CD4-positive, alpha-beta T cell treated with Interleukin-1 beta for 1 hour (primary cell): ENCODE measurements at places on chromosomes 2 and 18.
A peak's percentile ranks its signal among the peaks of the same experiment; 100 is the strongest.

DNA sequence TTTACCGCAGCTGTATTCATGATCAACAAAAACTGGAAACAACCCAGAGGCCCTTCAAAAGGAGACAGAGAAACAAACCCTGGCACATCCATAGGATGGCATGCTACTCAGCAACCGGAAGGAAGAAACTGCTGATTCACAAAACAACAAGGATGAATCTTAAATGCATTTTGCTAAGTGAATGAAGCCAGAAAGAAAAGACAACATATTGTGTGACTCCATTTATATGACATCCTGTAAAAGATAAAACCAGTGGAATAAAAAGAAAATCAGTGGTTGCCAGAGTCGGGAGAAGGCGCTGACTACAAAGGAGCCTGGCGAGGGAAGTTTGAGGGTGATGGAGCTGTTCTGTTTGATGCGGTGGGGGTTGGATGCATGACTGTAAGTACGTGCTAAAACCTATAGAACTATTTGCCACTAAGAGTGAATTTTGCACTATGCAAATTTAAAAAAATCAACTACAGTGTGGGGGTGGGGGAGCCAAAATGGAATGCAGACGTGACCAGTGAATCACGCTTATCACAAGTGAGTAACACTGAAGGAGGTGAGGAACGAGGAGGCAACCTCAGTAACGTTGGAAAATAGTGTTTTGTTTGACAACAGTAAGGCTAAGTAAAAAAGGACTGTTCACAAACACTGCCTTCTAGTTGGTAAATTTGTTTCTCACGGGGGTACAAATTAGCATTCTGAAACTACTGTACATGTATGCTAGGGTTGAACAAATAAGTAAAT, 108.9 kb downstream of the INHBB start:
- DNase-seq = no peak

DNA sequence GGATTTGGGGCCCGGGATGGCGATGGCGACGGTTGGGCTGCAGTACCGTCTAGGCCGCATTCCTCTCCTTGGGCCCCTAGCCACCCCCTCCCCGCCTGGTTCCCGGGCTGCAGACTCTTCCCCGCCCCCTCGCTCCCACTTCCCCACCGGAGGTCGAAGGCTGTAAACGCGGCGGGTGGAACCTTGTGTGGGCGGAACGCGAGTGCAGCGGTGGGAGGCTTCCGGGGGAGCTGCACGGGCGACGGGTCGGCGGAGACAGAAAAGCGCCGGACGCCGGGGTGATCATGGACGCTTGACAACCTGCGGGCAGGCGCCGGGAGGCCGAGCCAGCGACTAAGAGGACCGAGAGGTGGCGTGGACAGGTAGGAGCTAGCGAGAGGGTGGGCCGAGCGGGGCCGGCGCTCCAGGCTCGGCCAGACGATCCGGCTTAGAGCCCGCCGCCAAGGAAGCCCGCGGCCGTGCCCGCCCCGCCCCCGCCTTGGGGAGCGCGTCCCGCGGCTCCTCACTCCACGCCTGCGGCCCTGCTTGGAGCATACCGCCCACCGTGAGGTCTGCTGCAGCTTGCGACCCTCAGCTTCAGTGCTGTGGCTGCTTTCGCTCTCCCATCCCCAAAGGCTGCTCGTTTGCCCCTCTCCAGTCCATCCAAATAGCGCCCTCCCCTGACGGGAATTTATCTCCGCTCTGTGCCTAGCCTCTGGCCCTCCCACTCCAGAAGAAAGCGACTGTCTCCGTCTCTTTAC, at the start of gene COPS7B:
COPS7B (plus strand) TSS at position 269 of the 740 bp plus-strand sequence. CDS start 2,126 bp downstream, outside the sequence.
- peak; percentile 73 for DNase-seq

- DNase-seq = no peak
Measured at GRCh38 chr2:42762823-42763804, 821 bp downstream of the OXER1 start.

- DNase-seq = no peak
Measured at GRCh38 chr2:27888790-27889189, 1.4 kb downstream of the RBKS start.

DNA sequence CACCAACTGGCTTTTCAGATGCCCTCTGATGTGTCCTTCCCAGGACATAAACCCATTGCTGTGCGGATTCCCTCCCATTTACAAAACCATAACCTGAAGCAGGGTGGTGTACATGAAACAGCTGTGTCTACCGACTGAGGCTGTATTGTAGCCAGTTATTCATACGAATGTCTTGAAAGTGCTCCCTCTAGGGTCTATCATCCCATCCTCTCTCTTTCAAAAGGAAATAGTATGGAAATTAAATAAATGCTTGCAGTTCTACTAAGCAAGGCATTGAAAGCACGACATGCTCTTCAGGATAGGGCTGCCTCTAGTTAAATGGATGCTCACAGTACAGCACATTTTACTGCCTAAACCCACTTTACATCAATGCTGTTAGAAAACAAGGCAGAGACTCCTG, 112.2 kb upstream of the PXDN start:
- no peak for DNase-seq

DNA sequence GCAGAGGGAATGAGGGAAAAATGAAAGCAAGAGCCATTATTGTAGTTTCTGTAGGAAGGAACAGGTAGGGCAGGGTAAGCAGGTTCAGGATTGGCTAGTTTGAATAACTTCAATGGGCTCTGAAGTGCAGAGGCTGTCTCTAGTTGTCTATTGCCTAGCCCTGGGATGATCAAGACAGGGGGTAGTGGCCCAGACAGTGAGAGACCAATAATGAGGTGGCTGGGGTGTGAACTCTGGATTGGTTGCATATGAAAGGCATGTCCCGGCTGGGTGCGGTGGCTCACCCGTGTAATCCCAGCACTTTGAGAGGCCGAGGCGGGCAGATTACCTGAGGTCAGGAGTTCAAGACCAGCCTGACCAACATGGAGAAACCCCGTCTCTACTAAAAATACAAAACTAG, 67.5 kb upstream of the SLC38A11 start:
- DNase-seq = no peak

GRCh38 chr2:177207101-177207500, 5.5 kb upstream of the HNRNPA3 start:
- DNase-seq = no peak

DNA sequence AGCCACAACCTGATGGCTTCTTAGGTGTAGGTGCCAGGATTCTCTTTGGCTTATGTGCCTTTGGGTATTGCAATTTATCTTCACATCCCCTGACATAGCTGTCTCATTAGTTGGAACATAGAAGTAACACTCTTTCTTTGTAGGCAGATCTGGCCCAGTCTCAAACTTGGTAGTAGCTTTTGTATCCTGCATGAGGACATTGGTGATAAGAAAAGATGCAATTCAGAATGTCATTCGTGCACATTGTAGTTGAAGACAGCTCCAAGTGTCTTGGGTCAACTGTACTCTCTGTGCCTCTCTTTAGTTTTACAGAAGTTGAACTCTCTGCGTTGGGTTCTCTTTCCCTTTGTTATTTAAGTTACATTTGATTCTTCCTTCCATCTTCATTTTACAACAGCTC, 69.6 kb upstream of the BCL11A start:
- no peak for DNase-seq

GRCh38 chr2:169891593-169892298, 64.5 kb downstream of the UBR3 start:
- DNase-seq = no peak

- DNase-seq = no peak
Measured at GRCh38 chr2:11032396-11032795, 120.7 kb downstream of the KCNF1 start.

- DNase-seq = no peak
Measured at GRCh38 chr2:64296140-64296480, 151.9 kb upstream of the PELI1 start.

DNA sequence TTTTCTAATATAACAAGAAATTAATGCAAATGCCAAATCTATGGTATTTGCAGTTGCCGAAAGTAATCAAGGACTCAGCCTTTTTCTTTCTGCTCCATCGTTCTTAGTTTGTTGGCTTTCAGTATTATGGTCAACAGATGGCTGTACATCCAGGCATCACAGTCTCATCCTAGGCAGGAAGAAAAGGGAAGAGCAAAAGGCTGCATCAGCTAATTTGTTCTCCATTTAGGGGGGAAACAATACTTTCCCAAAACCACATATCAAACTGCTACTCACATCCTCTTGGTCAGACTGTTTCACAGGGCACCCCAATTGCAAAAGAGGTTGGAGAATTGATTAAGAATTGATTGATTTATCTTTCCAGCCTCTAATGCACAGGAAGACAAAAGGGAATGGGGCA, 89.3 kb downstream of the MDH1 start:
- no peak for DNase-seq

DNA sequence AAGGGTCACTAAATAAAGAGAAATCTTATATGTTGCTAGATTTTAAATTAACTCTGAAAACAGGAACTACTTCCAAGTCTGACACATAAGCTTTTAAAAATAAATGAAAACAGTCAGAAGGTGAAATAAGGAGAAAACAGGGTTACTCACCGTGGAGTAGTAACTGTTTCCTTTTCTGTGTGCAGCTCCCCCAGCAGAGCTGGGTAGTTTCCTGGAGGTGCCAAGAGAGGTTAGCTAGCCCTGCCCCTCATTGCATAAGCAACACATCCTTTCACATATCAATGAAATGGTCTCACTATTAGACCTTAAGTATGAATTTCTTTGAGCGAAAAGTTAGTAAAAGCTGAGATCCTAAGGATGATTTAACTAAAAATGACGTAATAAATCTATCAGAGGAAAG, 54.0 kb upstream of the GPR75 start:
- DNase-seq = peak; percentile 7

GRCh38 chr2:31274401-31275075, 40.6 kb downstream of the EHD3 start:
- no peak for DNase-seq

GRCh38 chr18:5073026-5073944, 123.8 kb downstream of the AKAIN1 start:
- peak; percentile 23 for DNase-seq

GRCh38 chr18:32730620-32731091, 42.2 kb downstream of the KLHL14 start:
- no peak for DNase-seq

DNA sequence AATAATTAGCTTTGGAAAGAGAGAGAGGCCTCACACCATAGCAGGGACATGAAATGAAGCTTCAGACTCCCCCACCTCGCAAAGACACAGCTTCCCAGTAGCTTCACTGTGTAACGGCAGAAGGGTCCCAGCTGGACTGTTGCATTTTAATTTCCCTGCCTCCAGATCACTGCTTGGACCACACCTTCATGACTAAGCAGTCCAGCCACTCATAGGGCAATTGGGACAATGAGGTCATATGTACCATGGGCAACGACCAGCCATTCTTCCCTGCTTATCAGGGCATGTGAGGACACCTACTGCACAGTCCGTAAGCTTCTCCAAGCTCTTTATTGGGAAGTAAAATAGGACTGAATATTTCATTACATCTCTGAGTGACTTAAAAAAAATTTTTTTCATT, 183.0 kb downstream of the MREG start:
- no peak for DNase-seq

- DNase-seq = no peak
Measured at GRCh38 chr2:174333372-174334277, 1.1 kb upstream of the SP9 start.

DNA sequence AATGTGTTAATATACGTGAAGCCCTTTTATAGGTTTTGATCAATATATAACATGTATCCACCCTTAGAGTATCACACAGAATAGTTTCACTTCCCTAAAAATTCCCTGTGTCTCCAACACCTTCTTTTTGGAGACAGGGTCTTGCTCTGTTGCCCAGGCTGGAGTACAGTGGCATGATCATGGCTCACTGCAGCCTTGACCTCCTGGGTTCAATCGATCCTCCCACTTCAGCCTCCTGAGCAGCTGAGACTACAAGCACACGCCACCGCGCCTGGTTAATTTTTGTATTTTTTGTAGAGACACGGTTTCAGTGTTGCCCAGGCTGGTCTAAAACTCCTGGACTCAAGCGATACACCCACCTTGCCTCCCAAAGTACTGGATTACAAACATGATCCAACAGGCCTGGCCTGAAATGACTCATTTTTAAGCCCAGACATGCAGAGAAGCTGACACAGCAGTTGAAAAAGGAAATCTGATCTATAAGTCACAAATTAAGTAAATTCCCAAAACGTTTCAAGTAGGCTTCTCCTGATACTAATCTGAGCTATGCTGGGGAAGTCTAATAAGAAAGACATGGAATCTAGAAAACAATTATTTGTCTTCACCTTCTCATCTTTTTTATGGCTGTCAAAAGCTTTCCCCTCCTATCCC, 2.9 kb downstream of the DUSP11 start:
- DNase-seq = no peak

DNA sequence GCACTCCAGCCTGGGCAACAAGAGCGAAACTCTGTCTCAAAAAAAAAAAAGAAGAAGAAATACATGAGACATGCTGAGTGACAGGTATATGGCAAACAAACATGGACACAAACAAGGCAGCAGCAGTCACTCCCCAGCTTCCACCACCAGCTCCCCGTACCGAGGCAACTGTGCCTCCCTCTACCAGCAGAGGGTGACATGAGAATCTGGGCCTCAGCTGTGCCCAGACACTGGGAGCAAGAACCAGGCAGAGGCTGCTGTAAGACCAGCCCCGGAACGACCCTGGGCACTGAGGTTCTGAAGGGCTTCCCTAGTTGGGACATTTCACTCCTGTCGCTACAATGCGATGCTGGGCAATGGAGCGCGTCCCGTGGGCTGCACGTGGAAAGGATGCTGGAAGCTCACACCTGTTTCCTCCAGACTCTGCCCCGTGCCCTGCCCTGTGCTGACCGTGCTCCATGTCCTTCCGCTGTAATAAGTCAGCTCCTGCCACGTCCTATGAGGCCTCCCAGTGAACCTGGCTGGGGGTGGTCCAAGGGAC, 37.1 kb downstream of the BOK start:
- DNase-seq = no peak

GRCh38 chr18:77071711-77072292, 60.8 kb downstream of the MBP start:
- DNase-seq = peak; percentile 79

- no peak for DNase-seq
Measured at GRCh38 chr2:46332686-46333281, 35.6 kb downstream of the EPAS1 start.

DNA sequence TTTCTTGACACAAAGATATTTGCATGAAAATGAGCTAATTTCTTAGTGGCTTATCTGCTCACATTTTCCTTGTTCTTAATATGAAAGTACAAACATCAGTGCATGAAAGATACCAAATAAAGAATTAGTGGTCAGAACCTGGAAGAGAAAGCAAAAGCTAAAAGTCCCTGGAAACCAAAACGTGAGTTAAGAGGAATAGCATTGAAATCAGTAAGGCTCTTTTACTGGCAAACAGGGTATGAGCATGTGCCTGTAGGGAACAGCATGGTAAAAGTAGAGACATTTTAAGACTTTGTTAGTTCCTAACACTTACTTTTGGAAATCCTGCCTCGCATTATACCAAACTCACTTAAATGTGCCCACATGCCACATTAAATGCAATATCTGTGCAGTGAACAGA, 31.9 kb upstream of the CWC22 start:
- no peak for DNase-seq

DNA sequence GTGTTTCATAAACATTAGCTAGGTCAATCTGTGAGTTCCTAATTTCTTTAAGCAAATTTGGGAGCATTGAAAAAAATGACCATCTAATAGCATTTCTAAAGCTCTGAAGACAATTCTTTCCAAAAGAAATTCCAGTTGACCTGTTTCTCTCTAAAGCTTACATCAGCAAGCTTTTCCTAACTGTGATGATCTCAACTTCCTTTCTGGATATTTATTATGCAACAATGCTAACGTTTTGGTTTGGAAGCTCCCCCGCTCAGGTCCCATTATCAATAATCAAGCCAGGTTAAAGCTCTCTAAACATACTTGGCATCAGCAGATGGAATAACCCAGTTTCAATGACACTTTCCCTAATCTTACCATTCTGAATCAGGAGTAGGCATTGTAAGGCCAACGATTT, 196.3 kb upstream of the TANK start:
- no peak for DNase-seq
